T-helper 17 cell (primary cell): ENCODE measurements at places on chromosomes 11 and 22. TPM values are rescaled to one million over a fixed set of nuclear protein-coding genes. Genes with fewer than 3 reads are reported as not detected.

GRCh38 chr22:36352803-36353507 is 34.8 kb downstream of the MYH9 start:
- DNase-seq, result no peak

DNA sequence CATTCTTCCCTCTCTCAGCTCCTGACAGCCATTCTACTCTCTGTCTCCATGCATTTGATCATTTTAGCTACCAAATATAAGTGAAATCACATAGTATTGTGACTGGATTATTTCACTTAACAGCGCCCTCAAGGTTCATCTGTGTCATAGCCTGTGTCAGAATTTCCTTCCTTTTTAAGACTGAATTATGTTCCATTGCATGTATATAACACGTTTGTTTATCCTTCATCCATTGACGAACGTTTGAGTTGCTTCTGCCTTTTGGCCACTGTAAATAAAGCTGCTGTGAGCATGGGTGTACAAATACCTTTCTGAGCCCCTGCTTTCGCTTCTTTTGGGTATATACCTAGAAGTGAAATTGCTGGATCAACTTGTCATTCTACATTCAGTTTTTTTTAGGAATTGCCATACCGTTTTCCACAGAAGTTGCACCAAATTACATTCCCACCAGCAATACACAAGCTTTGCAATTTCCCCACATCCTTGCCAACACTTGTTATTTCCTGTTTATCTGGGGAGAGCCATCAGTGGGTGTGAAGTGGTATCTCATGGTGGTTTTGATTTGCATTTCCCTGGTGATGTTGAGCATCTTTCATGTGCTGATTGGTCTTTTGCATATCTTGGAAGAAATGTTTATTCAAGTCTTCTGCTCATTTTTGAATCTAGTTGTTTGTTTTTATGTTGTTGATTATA is 17.5 kb downstream of the GLB1L2 start:
- no peak for DNase-seq

DNA sequence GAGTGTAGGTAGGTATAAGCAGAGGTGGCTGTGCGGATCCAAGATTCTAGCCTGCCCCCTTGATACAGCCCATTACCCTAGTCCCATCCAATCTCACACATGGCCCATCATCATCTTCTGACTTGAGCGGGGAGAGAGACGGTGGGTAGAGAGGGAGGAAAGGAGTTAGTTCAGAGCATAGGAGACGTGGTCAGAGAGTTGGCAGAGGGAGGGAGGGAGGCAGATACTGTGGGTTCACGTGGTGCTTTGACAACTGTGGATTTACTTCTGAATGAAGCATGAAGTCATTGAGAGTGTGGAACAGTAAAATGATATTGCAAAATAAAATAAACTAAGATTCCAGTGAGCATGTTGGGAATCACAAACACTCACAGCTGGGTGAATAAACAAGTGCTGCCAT is 31.4 kb upstream of the VPREB1 start:
- DNase-seq, result no peak

- no peak for DNase-seq
These were observed 118.2 kb upstream of the CRYBB3 start for GRCh38 chr22:25081409-25081824.

DNA sequence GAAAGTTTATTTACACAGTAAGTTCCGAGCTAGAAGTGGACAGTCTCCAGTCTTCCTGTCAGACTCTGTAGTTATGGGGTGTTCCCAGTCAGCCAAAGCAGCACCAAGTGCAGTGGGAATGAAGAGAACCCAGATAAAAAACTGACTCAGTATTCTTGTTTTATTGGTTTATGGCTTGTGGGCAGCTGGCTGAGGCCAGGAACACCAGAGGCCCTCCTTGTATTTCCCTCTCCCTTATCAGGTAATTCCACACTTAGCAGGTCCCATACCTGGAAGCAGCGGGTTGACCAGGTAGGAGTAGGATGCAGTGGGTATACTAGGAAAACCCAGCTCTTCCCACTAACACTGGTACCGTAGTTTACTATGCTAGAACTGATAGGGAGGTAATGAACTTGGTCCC is 3.5 kb upstream of the BACE1-AS start:
- no peak for DNase-seq

- DNase-seq, result no peak
These were observed 3.7 kb downstream of the OSBP start for GRCh38 chr11:59611570-59612565.

Gene OR5AR1
- not detected for total RNA-seq

Gene NAV2
- total RNA-seq, result 0.96 TPM

Gene C11orf86
- not detected for total RNA-seq

- DNase-seq, result no peak
These were observed 79.1 kb downstream of the TBC1D22A start for GRCh38 chr22:46841522-46841921.

- no peak for DNase-seq
These were observed 363.1 kb downstream of the MN1 start for GRCh38 chr22:27438271-27438980.

- no peak for DNase-seq
These were observed at the start of gene SLC6A5 for GRCh38 chr11:20599221-20600019. Gene SLC6A5, plus strand, starts transcription at chr11:20599608. Its CDS starts 65 bp downstream, at chr11:20599673.

- DNase-seq, result no peak
These were observed 2.8 kb downstream of the TMEM9B start for GRCh38 chr11:8961401-8961800.

GRCh38 chr11:41795004-41795403 is 335.6 kb upstream of the LRRC4C start:
- DNase-seq, result no peak

GRCh38 chr11:65224930-65225278 is 36.9 kb upstream of the POLA2 start:
- DNase-seq, result no peak

- DNase-seq, result no peak
These were observed 40.5 kb downstream of the IL18BP start for GRCh38 chr11:72039031-72039855.

DNA sequence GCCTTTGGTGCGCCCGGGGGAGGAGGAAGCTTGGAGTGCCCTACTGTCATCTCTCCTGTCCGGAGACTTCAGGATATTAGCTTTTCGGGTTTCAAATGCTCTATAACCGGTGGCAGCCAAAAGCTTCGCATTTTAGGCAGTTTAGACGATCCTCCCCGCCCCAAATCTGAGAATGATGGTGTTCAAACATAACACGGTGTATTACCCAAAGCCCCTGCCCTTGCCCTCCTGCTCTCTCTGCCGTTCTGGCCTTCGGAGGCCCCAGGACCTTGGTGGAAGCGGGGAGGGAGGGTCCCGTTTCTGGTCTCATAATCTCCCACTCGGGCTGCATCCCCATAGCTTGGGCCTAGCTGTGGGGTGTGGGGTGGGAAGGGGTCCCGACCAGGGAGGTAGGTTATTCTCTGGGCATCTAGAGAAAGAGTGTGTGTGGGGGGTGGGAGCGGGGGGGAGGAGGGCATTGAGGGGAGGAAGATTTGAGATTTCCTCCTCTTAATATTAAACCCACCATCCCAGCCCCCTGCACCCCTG is 2.3 kb downstream of the PKNOX2 start:
- no peak for DNase-seq

- no peak for DNase-seq
These were observed 15.0 kb downstream of the PRDM11 start for GRCh38 chr11:45161252-45162063.

DNA sequence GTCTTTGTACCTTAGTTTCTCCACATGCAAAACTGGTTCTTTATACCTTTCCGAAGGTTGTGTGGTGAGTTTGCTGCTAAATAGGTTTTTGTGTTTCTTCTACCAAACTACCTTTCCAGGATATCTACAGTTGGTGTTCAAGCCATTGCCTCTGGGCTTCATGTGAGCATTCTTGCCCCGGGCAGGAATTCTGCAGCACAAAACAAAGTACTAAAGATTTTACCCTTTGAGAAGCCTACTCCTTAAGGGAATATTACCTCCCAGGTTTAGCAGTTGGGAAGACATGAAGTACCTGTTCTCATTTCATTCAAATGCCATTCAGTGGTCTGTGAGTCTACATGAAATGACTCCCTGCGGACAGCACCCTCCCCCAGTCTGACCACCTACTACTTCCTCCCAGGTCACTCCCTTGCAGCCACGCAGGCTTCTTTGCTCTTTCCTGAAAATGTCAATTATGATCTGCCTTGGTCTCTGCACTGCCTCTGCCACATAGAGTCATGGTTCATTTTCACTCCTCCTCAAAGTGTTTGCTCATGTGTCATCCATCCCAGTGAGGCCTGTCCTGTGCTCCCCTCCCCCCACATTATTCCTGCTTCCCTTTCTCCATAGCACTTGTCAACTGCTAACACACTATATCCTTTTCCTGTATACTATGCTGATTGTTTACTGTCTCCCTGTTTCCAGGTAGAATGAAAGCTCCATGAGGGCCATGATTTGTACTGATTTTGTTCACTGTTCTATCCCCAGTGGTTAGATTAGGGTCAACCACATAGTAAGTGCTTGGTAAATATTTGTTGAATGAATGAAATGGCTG is 36.9 kb downstream of the PACS1 start:
- no peak for DNase-seq

Gene BTBD18
- total RNA-seq, result not detected

Gene IL10RA
- total RNA-seq, result 274 TPM

Gene SMC1B
- 0.17 TPM for total RNA-seq

Gene OR10A2
- total RNA-seq, result not detected

GRCh38 chr11:10727146-10727851 is 23.7 kb upstream of the CTR9 start:
- no peak for DNase-seq

Gene AGBL2
- total RNA-seq, result 8.2 TPM

Gene CHRM1
- total RNA-seq, result not detected

GRCh38 chr11:120766318-120766717 is 254.8 kb downstream of the GRIK4 start:
- DNase-seq, result no peak

- DNase-seq, result no peak
These were observed 11.6 kb upstream of the NPAS4 start for GRCh38 chr11:66409226-66409625.

DNA sequence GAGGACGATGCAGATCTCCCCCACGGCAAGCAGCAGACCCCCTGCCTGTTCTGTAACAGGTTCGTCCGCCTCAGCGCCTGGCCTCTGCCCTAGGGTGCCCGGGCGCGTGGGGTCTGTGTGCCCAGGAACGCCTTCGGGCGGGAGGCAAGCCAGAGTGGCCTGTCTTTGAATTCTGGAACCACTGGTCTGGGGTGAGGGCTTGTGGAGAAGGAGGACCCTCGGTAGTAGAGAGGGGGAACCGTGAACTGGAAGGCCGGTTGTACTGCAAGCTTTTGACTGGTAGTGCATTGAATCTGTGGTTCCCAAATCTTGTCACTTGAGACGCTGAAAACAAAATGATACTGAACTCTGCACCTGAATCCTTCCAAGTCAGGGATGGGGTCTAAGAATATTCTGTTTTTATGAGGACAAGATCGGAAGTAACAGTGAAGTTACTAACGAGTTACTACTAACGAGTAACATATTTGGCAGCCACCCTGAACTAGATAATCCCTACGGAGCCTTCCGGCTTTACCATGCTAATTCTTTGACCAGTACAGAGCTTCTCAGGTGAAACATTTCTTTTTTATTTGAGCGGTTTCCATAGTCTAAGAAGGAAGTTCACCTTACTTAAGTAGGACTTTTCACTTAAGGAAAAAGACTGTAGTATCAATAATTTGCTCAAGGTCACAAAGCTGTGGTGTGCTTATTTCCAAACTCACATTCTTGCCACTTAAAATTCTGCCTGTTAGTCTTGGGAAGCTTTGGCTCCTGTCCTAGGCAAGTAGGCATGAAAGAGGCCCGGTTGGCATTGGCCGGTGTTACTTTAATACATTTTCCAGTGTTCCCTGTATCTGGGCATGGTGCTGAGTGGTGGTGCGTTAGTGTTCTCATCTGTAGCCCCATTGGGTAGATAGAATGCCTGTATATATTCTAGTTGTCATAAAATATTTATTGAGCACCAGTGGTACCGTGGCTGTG is 860 bp downstream of the PRMT3 start:
- DNase-seq, result no peak

Gene LIF
- total RNA-seq, result 5.3 TPM

GRCh38 chr11:115170133-115170815 is 333.9 kb downstream of the CADM1 start:
- DNase-seq, result no peak

Gene OR52I1
- total RNA-seq, result not detected

DNA sequence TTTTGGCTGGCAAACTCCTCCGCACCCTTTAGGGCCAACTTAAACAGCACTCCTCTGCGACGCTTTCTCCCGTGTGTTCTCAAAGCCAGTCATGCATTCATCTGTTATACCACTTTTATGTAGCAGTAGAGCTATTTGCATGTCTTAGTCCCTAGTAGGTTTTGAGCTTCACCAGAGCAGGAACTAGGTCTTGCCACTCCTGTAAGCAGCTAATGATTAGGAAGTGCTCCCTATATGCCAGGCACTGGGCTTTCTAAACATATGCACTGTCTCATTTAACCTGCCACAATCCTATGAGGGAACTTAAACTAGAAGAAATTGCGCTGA is 180.8 kb downstream of the DBX1 start:
- DNase-seq, result no peak

DNA sequence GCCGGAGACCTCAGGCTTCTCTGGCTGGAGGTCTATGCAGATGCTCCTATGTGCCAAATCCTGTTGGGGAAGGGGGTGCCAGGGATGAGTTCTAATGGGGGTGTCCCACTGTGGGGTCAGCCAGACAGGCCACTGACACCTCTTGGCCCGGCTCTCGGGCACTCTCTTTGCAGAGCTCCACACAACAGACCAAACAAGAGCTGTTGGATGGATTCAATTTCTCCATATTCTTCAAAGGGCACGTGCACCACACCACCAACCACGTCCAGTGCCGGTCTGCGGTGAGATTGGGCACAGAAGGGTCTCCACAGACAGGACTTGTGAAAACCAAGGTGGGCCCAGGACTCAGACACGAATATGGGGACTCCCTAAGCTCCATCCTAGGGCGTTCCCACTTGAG is 2.2 kb upstream of the RGL4 start:
- no peak for DNase-seq

DNA sequence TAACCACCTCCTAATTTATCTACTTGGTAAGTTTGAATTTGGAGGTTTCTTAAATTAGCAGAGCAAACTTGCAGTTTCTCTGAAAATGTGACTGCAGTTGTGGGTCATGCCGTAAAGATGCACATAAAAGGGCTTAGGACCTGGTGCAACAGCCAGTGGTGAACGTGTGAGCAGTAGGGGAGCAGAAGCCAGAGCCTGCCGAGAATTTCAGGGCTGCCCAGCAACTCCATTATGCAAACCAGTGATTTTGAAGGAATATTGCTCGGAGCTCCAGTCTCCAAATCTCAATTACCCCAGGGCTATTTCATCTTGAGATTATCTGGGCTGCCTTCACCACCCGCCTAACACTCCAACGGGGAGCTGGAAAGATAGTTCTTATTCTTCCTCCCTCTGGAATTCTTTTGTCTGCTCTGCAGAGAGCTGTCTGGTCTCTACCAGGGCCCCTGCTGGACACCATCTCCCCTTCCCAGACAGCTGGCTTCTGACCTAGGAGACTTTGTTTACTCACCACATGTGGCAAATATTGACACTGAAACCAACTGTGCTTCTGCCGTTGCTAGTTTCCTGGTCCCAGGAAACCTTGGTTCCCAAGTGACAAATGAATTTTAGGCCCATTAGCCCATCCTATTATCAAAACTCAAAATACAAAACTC is 93.9 kb downstream of the DSCAML1 start:
- DNase-seq, result no peak

- no peak for DNase-seq
These were observed 4.9 kb downstream of the POLR3H start for GRCh38 chr22:41539146-41540005.

Gene MOB2
- 65.0 TPM for total RNA-seq
